B cell (primary cell): ENCODE measurements at places on chromosomes 3 and 15. TPM values are rescaled to one million over a fixed set of nuclear protein-coding genes. Genes with fewer than 3 reads are reported as not detected.
A peak's percentile ranks its signal among the peaks of the same experiment; 100 is the strongest.

DNA sequence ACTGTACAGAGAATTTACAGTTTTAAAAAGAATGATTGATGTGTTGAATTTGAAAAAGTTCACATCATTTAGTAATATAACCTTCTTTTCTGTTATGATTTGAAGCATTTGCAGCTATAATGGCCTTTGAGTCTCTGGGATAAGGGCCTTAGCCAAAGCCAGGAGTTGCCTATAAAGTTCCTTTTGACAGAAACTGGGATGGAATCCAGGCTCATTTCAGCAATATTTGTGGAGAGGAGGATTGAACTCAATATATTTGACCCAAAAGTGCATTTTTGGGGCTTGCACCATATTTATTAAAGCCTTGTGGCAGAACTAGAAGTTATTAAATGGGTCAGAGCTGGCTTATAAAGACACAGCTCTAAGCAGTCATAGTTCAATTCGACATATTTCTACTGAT, 348.7 kb upstream of the EPHA3 start:
- DNase-seq, result no peak

DNA sequence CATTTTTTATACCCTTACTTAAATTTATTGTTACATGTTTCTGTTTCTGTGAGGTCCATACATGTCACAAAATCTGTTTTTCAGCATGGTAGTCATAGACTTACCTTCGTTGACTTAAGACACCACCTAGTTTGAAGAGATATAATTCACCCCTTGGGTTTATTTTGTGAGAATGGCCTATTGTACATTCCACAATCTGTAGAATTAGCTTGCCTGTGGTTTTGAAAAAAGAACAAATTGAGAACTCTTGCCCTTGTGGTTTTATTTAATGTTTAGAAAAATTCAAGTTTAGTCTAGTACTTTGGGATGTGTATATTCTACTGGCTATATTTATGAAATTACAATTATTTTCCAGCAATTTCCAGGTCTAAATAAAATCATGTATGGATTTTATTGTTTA, 31.6 kb downstream of the FILIP1L start:
- DNase-seq, result no peak

MFGE8 gene
- 13.6 and 18.9 TPM in 2 replicates for polyA plus RNA-seq

- DNase-seq, result no peak
These were observed 17.6 kb downstream of the ARIH1 start for GRCh38 chr15:72491768-72492167.

TRH gene
- polyA plus RNA-seq, result not detected in 2 replicates

ACKR4 gene
- polyA plus RNA-seq, result 0.21 TPM in 1 of 2 replicates, not detected in the other

DNA sequence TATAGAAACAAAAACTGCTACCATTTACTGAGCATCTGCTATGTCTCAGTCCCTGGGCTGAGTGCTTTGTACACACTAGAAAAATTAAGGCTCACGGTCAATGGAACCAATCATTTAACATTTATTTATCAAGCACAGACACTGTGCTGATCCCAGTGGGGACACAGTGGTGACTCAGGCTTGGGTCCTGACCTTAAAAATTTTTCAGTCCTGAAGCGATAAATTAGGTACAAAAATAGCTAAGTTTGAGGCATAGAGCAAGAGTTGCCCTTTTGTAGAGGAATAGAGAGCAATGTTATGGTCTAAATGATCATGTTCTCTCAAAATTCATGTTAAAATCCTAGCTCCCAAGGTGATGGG, 85.1 kb downstream of the CRYGS start:
- DNase-seq, result no peak

GRCh38 chr15:32718821-32719716, 1.3 kb downstream of the GREM1 start:
- DNase-seq, result no peak

ANKUB1 gene
- not detected in 2 replicates for polyA plus RNA-seq

SLC2A2 gene
- polyA plus RNA-seq, result not detected in 2 replicates

DNA sequence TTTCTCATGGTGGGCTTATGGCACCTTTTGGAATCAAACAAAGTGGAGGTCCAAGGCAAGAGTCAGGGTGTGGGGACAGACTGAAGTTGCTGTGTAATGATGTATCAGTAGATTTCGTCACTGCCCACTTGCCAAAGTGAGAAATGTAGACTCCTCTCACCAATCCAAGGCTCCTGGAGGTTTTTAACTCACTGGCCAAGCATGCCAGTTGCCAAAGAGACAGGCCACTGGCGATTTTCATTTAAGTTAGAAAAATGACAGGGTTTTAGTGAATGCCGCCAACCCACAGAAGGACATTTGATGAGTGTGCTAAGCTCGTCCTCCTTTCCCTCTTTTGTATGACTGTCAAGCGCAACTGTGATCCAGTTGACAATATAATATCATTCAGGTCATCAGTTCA, 209.2 kb downstream of the FEZF2 start:
- no peak for DNase-seq

DNA sequence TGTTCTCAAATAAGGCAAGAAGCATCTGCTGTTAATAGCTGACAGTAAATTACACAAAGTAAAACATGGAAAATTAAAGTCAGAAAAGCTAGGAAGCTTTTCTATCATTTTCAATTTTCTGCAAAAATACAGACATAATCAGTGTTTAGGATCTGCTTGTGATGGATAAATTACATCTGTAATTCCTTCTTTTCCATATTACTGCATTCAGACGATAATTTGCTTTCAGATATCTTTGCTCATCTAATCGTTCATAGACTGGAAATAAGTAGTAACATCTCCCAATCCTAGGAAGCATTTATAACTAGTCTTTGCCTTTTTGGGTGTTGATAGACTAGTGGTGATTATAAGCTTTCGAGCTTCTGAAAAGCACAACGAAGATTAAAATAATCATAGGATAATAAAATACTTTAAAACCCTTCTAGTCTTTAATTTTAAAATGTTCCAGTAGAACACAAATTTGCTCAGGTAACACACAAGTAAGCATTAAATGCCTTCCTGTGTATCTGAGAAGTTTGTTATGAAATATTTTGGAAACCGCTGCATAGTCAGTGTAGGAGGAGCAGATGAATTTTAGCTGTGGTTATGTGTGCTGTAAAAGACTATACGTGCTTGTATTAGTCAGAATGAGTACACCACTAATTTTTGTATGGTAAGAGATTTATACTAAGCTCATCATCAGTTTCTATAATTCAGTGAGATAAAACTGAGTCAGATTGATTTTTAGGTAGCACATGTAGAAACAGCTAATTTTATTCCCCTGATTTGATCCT, 41.0 kb downstream of the MBNL1 start:
- no peak for DNase-seq

DNA sequence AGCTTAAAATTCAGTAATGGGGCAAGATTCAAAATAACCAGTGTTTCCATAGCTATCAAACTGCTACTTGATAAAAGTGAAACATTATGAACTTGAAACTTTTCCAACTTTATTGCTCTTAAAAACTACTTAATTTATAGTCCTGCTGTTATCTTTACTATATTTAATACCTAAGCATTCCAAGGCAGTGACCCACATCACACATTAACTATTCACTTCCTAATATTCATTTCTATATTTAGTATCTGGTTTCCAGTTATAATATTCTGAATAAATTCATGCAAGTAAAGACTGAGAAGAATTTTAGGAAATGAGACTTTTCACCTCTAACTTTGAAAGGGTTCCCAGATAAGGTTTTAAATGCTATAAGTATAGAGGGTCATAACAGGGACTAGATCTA, 64.9 kb downstream of the UACA start:
- no peak for DNase-seq

SLC22A13 gene
- polyA plus RNA-seq, result 0.31 TPM in 1 of 2 replicates, not detected in the other

DNA sequence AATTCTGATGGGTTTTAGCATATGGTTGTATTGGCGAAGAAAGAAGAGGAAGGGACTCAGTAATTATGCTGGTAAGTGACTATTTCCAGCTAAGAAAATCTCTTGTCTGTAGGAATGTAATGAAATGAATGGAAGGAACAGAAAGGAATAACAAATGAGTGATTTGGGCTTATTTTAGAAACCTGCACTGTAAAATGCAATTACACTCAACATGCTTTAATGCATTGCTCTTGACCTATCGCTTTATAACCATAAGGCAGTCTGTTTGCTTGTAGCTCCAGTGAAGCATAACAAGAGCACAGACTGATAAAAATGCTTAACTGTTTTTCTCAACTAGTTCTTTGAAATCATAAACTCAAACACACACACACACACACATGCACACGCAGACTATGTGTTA, 549.0 kb downstream of the ROBO2 start:
- DNase-seq, result no peak

HESX1 gene
- polyA plus RNA-seq, result 1.2 and 2.1 TPM in 2 replicates

- DNase-seq, result peak; percentile 54
These were observed 37.5 kb downstream of the NBEAL2 start for GRCh38 chr3:47016934-47017435.

DNA sequence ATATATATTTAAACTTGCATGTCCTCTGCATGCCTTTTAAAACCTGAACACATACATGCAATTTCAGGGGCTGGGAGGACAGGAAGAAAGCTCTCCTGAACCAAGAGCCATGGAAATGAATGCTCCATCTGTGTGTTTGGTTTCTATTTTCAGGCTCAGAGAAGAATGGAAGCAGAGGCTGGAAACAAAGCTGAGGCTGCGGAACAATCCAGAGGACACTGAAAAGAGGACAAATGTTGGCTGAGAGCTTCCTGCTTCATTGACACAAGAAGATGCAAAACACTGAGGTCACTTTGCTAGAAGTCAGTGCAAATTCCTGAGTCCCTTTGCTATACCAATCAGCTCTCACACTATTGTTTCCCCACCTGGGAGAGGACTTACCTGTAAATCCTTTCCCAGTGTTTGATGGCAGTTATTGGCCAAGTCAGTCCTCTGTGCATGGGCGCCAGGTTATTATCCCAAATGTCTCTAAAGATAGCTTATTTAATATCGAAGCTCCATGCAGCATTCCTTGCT, 12.7 kb downstream of the FAM240A start:
- no peak for DNase-seq

RTP3 gene
- polyA plus RNA-seq, result not detected in 2 replicates

- DNase-seq, result no peak
These were observed 119.4 kb upstream of the NPHP3 start for GRCh38 chr3:132841621-132842020.

DNA sequence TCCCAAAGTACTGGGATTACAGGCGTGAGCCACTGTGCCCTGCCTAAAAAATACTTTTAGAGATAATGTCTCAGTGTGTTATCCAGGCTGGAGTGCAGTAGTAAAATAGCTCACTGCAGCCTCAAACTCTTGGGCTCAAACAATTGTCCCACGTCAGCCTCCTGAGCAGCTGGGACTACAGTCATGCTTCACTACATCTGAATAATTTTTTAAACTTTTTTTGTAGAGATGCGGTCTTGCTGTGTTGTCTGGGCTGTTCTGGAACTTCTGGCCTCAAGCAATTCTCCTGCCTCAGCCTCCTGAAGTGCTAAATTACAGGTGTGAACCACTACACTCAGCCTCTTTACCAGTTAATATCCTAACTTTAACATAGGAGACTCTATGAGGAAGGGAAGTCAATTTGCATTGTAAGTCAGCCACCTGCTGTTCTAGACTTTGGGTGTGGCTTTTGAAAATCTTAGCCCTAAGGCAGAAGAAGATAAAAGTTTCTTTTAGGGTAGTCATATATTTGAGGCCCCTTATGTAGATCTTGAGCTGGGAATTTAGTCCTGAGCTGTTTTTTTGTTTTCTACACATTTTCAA, 78.2 kb upstream of the RASGRP1 start:
- peak; percentile 44 for DNase-seq

FNDC3B gene
- polyA plus RNA-seq, result 1.2 and 1.8 TPM in 2 replicates

GRCh38 chr3:156148946-156149381, 28.6 kb downstream of the KCNAB1 start:
- DNase-seq, result no peak

DNA sequence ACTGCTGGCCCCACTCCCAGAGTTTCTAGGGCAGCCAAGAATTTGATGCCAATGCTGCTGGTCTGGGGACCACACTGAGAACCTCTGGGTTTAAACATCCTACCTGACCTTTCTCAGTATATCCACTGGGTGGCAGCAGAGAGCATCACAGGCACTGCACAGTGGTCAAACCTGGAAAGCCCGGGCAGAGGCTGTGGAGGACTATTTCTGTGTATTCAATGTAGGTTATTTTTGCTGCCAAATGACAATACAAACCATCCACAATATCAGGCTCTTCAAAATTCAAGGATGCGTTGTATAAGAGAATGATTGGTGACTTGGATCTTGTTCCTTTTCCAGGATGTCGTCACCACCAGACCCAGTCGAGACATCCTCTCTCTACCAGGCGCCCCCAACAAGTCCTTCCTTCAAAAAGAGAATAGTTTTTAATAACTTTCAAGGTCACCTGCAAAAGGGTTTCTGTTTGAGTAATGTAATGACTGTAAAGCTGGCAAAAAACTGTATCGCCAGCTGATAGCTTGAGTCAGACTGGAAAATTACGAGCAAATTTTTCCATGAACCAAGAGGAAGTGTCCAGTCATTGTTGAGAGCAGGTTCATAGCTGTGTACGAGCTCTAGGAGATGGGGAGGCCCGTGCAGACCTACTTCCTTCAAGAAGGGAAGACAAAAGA, 30.5 kb upstream of the MYZAP start:
- DNase-seq, result peak; percentile 83

GOLGA8T gene
- not detected in 2 replicates for polyA plus RNA-seq

- DNase-seq, result no peak
These were observed 27.2 kb downstream of the GSK3B start for GRCh38 chr3:120067083-120067482.
